ENCODE measurements at places on chromosomes 4 and X.

DNA sequence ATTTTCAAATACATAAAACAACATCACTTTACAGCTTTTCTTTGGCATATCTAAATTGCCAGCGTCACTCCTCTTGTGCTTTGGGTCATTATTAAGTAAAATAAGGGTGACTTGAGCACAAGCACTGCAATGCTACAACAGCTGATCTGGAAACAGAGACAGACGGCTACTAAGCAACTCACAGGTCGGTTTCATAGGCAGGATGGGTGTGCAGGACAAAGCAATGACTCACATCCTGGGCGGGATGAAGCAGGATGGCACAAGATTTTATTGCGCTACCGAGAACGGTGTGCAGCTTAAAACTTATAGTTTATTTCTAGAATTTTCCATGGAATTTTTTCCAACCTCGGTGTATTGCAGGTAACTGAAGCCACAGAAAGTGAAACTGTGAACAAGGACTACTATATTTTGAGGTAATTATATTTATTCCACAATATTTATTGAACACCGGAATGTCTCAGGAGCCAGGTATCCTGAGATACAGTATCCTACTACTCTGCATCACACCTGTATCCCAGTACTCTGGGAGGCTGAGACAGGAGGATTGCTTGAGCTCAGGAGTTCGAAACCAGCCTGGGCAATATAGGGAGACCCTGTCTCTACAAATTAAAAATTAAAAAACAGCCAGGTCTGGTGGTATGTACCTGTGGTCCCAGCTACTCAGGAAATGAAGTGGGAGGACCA, 215.5 kb downstream of the APBB2 start:
- DNase-seq = no peak

DNA sequence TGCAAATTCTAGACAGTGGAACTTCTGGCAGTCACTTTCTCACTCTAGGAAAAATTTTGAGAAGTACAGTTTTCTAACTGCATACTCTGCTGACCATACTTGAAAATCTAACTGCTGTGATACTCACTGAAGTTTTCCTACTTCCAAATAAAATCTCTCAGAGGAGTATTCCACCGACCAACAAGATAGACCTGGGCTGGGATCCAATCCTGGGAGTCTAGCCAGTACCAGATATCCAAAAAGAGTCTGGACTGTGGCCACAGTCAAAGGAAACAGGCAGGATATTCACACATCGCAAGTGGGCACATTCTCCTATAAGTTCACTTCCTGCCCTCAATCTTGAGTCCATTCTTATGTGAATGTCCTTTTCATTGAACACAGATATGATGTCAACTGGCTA, 1138.7 kb upstream of the PCDH7 start:
- no peak for DNase-seq

DNA sequence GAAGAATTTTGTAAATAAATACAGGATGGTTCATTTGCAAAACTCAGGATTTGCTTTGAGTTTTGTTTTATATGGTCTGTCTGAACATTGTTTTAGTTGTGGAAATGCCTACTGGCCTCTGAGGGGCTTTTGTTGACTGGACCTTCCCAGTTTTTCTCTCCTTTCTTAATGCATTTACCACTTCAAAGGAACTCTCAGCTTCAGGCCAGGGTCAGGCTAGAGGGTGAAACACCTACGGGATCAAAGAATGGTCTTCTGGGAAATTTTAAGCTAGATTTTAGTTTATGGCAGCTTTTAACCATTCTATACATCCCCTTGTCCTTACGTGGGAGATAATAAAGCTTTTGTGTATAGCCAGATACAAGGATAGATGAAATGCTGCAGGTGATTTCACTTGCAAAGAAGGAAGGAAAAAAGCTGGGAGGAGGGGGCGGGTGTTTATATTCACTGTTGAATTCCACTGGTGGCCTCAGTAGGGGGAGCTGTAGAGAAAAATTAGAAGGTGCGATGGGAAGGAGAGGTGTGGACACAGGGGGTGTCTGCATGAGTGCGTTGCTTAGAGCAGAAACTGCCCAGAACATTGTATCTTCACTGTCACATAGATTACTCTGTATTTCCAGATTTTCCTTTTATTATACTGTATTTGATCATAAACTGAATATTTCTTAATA, 151.8 kb downstream of the TSPAN5 start:
- peak; percentile 22 for DNase-seq

- DNase-seq = peak; percentile 53
These were observed 19.9 kb downstream of the SH3BP2 start for GRCh38 chr4:2812612-2813354.

DNA sequence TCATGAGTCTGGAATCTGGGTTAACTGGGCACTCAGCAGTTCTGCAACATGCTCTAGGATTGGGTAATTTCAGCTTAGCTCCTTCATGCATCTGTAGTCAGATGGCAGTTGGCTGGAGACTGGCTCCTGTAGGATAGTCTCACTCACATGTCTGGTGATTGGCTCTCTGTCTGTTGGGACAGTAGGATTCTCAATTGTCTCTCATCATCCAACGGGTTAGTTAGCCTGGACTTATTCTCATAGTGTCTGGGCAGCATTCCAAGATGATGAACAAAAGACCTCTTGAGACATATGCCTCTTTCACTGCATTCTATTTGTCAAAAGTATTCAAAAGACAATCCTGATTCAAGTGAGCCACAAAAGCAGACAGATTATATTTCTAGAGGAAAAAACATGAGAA, 795.6 kb upstream of the GALNTL6 start:
- no peak for DNase-seq

DNA sequence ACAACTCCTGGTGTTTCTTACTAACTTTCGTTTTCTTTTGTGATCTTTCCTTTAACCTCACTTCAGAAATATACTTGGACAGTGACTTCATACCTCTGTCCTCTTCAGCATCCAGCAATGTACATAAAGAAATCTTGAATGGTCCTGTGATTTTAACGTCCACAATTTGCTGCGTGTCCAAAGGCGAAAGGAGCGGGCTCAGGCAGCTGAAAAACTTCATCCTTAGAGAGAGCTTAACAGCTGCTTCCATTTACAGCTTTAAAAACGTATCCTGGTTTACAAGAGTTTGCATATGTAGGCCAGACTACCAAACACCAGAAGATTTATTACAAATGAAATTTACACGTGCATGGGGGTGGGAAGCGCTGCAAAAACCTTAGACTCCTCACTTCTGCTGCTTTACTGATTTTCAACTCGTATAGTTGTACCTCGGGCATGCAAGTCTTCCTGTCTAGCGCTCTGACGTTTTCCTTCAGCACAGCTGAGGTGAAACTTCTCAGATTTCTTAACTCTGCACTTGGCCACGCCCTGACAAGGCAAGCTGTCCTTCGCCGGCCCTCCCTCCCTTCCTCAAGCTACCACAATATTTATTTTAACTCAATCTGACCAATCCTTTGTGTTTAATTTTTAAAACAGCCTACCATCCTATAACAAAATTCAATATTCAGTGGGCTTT, 406.4 kb downstream of the FAM47A start:
- no peak for DNase-seq
